ENCODE measurements at places on chromosomes 12 and 14.

DNA sequence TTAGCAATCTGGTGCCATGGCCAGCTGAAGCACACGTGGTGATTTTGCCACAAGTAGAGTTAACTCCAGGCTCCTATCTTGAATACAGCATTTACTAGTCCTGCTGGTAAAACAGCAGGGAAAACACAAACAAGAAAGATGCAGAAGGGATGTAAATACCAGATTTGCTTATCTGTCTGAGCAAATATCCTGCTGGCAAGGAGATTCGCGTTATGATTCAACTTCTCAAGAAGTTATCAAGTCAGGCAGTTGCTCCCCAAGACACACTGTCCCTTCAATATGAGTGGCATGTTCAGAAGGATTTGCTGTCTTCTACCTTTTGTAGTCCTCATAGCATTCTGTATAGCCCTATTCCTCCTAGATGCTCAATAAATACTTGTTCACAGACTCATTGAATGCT, 171.2 kb upstream of the EGLN3 start:
- DNase-seq = no peak

DNA sequence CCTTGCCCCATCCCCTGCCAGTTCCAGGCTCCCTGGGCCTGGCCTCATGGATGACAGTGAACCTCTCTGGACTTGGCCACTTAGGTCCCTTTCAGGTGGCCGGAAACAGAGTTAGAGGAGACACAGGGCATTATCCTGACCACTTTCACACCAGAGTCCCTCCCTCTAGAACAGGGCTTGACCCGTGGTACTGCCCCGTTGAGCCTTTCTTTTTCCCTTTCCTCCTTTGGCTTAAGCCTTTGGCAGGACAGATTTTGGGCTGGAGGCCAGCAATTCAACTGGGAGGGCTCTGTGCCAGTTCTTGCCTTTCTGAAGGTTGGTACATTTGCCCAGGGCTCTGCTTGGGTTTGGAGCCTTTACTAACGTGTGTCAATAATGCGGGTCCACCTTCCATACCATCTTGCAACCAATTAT, 22.8 kb downstream of the TPCN1 start:
- DNase-seq = no peak

DNA sequence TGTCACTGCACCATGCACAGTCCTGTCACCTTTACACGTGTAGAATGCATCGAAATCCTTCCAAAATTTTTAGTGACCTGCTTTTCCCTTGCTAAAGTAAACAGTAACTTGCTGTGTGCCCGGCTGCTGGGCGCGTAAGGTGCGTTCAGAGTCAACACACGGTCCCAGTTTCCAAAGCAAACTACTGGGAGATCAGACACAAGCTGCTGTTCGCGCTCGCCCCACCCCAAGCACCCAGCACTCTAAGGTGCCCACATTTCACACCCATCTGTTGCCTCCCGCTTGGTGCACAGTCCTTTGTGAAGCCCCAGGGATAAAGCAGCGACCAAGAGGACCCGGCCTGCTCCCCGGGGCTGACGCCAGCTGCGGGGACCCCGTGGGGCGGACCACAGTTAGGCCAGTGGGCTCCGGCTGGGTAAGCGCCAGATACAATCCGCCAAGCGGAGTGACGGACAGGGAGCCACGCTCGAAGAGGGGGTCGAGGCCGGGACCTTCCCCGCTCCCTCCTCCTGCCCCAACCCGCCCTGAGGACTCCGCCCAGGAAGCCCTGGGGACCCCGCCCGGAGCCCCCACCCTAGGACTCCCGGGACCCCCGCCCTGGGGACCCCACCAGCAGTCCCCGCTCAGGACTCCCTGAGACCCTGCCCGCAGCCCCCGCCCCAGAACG, 633 bp downstream of the STX2 start:
- no peak for DNase-seq

GRCh38 chr12:16939871-16940306, 333.9 kb upstream of the LMO3 start:
- no peak for DNase-seq
